ENCODE measurements at places on chromosomes 4 and X.

DNA sequence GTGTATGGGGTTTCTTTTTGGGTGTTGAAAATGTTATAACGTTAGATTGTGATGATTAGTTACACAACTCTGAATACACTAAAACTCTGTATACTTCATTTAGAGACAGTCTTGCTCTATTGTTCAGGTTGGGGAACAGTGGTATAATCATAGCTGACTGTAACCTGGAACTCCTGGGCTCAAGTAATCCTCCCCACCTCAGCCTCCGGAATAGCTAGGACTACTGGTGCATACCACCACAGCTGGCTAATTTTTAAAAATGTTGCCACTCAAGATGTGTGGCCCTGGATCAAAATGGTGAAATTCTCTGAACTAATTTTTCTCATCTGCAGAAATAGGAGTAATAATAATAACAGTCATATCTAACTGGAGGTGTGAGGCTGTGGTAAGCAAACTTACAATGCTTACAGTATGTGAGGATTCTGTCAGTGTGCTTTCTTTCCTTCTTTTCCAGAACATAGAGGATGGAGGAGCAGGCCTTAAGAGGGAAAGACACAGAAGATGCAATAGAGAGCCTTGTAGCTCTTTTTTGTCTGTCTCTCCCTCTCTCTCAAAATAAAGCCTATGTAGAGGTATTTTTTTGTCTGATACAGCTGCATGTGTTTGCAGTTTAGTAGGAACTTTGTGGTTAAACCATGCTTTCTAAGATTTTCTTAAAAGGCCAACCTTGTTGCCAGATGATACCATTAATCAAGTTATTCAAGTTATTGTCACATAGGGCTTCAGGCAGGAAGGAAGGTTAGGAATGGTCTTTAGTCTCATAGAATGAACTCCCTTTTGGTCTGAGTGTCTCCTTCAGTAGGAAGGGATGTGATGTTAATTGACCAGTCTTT lies 7.5 kb downstream of the ADD1 start:
- DNase-seq: no peak

GRCh38 chrX:41116948-41117347 lies 31.7 kb downstream of the USP9X start:
- no peak for DNase-seq

DNA sequence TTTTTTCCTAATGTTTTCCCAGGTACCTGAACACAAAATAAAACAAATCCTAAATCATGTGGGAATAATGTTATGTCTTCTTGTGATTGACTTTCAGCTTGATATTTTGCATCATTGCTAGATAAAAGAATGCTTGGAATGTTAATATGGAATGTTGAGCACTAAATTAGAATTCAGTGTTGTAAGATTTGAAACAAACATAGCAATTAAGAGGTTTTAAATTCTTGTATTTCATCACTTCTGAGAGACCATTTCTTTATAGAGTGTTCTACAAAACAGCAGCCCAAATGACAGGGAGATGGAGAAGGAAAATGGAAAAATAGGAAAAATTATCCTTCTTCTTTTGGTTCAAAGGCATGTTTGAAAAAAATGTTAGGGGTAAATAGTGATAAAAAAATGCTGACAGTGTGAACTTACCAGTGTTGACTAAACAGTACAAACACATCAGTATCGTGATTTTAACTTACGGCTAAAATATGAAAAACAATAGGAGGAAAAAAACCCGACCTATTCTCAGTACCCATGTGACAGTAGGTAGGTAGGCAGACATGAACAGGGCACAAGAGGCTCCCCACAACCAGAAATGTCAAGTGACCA lies 102.6 kb upstream of the PDE5A start:
- no peak for DNase-seq

DNA sequence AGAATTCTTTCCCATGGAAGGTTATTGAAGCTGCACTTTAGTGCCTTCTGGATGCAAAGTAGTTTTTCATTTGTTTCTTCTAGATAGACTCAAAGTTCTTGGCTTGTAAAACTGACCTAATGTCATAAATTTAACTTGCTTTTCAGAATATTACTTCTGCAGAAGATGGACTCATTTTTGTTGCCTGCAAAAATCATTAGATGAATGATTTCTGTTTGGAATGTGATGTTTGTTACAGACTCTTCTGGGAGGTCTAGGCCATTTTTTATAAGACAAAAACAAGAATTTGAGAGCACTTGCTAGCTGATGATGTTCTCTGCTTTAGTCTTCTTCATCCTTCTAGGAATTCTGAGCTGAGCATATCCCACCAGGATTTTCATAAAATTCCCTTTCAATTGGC lies 308.6 kb upstream of the GIMD1 start:
- DNase-seq: peak; percentile 51

DNA sequence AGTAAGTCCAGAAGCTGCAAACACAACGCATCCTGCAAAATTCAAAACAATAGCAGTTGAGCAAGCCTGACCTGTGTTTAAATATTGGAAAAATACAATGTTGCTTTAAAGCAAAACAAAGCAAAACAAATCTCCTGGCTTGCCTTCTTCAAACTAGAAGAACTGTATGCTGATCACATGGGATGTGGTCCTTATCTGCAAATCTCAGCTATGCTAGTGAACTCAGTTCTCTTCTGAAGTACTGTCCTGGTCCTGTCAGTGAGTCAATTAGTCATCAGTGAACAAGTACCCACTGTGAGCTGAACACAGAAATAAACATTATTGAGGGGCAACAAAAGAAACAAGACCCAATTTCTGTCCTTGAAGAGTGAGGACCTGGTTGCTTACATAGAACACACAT lies 522.5 kb downstream of the SMARCA1 start:
- DNase-seq: no peak

DNA sequence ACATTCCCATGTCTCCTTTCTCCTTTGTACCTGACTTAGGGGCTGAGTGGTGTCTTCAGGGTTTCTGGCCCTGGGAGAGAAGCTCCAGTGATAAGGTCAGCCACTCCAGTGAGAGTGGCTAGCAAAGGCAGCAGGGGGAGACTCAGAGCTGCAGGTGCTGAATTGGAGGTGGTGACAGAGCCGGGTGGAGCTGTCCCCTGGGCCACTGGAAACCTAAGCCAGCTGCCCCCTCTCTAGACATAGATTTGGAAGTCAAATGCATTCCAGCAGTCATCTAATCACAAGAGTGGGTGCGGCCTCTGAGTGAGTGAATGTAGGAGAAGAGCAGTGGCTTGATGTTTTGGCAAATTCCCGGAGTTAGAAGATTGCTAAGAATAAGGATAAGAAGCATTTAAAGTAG lies 28.5 kb downstream of the TRIM2 start:
- DNase-seq: no peak

DNA sequence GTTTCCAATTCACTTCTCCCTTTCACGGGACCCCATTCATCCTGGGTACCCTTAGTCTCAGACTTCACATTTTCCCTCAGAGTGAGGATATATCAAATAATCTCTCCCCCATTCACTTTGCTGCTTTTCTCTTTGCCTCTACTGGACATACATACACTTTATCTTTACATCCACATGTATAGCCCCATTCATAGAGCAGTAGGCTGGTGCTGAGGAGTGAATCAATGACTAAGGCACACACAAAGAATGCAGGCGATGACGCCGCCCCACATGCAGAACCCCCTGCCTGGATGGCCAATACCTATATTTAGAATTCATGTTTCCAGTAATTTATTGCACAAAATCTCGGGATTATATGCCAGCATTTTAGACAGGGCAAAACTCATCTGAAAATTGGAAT lies 554.3 kb upstream of the TENM3 start:
- no peak for DNase-seq

- DNase-seq: no peak
Measured at GRCh38 chr4:56405016-56405415, 17.7 kb upstream of the AASDH start.

- DNase-seq: no peak
Measured at GRCh38 chr4:76666944-76667532, 230.9 kb downstream of the SOWAHB start.

DNA sequence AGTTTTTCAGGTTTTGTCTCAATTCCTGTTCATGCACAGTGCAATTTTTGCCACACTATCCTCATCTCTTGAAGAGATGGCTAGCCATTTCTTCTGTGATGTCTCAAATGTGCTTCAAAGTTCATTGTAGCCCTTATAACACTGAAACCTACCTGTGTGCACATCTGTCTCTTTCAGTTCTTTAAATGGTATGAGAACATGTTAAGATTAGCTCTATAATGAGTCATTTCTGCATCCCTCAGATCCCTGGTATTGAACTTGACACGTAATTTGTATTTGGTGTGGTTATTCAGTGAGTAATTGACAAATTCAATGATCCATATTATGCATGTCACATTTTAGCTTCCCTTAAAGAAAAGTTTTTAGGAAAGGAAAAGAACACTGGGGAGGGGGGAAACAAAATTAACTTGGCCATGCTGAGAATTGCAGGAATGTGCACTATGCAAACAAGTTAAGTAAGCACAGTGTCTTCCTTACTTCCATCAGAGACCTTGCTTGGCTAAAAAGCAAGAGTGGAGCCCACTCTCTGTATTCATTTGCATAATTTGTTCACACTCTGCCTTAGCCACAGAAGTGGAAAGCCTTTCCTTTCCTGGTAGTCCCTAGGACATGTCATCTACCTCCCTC lies 659.8 kb upstream of the MAGEB2 start:
- no peak for DNase-seq

DNA sequence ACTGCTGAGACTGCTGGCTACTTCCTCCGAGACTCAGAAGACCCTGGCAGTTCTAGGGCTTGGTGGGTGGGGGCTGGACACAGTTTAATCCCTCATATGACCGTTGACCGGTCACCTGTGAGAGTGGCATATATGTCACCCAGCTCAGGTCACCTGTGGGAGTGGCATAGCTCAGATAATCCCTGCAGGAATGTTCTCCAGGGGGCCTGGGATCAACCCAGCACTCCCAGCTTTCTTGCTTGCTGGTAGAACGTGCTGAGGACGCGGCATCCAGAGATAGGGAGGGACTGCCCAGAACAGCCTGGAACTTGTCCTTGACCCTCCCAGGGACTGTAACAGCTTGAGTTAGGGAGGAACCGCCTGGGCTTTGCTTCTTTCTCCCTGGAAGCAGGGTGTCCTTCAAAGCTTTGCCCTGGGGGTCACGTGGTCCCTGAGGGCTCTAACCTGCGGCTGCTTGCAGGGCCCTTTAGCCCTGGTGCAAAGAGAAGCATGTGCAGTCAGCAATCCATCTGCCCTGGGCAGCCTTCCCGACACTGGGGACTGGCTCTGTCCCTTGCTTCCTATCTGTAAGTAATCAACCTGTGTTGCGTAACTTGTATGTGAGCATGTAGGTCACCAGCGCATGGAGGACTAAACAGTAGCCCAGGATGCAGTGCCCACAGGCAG lies 55.3 kb downstream of the ZFYVE28 start:
- no peak for DNase-seq

GRCh38 chr4:15410750-15411149 lies 17.1 kb upstream of the C1QTNF7 start:
- no peak for DNase-seq

Data from muscle of arm (tissue), 14 donors.